Colonic mucosa (tissue), 4 donors: ENCODE measurements at places on chromosomes 2 and 18.

DNA sequence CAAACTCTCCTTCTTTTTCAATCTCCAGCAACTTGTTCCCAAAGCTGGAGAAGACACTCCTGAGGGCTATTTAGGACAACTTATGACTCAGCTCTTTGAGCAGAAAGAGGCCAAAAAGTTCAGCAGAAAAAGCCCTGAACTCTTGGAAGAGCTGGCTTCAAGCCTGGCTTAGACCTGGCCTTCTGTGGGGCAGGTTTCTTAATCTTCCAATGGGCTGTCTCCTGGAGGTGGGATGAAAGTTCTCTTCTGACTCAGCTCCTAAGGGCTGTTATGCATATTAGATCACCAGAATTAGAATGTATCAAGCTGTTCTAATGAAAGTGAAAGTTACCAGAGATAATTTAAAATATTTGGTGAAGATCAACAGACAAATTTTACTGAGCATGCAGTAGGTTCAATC lies 129.4 kb downstream of the RAD51AP2 start:
- DNase-seq, result no peak

GRCh38 chr2:644871-645270 lies 32.3 kb downstream of the TMEM18 start:
- DNase-seq, result no peak

DNA sequence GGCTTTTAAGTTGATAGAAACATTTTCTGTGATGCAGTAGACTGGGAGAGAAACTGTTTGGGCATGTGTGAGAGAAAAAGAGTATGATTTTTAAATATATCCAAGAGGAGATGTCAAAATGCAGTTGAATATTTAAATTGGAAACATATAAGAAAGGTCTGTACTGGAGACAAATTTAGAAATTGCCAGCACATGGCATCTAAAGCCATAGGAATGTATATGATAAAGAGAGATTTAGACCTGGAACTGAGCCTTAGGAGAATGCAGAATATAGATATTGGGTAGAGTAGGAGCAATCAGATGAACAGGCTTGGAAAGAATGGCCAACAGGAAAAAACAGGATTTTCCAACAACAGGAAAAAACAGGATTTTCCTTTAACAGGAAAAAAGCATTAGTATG lies 680.8 kb downstream of the MBD2 start:
- no peak for DNase-seq

GRCh38 chr2:174335254-174335987 lies 667 bp downstream of the SP9 start:
- no peak for DNase-seq

- no peak for DNase-seq
Measured at GRCh38 chr18:59478591-59478990, 119.5 kb upstream of the LMAN1 start.

GRCh38 chr2:120612931-120613330 lies 122.7 kb upstream of the GLI2 start:
- no peak for DNase-seq

DNA sequence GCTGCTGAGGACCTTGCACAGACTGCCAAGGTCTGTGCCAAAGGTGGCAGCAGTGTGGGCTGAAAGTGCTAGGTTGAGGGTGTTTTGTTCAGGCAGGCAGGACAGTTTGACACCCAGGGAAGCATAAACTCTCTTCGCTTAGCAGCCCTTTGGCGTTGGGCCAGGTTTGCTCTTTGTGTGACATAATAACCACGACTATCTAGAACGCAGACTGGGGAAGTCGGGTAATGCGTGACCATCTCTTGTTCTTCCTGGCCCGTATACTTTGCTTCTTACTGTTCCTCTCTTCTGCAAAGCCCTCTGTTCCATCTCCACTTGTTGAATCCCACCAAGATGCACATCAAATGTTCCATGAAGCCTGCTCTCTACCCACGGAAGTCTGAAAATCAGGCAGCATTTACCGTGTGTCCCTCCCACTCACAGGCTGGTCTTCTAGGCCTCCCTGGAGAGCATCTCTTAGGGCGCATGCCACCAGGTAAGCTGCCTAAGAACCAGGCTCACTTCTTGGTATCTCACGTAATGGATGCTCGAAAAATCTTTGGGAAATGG lies 96.7 kb upstream of the LMAN1 start:
- no peak for DNase-seq

GRCh38 chr2:43566461-43566729 lies 29.4 kb downstream of the THADA start:
- no peak for DNase-seq

DNA sequence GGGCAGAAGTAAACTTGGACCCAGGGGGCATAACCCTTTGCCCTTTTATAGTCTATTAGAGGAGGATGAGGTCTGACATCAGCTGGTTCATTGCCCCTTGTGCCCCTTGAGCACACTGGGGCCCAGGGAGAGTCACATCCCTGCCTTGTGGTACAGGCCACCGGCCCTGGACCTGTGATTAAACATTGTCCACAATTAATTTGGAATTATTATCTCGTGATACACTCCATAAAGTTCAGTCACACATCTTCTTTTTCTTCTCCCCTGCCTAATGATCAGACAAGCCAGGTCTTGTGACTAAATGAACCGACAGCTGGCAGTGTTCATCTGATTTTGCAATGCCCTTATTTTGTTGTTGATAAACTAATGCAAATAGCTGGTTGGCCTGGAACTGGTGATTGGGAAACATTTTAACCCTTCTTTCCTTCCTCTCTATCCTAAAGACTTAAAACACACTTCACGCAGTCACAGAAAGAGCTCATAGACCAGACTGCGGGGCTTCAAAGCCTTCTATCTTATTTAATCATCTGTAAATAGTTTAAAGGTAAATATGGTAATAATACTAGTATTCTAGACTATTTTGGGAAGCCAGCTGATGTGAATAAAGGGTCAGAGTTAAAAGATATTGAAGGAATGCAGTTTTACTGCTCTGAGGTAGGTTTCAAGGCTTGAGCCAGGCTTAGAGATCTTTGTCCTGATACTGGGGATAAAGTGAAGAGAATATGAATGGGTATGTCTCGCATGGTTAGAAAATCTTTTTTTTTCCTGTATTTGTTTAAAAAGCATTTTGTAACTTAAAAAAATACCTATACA lies 13.4 kb downstream of the IL1R1 start:
- no peak for DNase-seq

DNA sequence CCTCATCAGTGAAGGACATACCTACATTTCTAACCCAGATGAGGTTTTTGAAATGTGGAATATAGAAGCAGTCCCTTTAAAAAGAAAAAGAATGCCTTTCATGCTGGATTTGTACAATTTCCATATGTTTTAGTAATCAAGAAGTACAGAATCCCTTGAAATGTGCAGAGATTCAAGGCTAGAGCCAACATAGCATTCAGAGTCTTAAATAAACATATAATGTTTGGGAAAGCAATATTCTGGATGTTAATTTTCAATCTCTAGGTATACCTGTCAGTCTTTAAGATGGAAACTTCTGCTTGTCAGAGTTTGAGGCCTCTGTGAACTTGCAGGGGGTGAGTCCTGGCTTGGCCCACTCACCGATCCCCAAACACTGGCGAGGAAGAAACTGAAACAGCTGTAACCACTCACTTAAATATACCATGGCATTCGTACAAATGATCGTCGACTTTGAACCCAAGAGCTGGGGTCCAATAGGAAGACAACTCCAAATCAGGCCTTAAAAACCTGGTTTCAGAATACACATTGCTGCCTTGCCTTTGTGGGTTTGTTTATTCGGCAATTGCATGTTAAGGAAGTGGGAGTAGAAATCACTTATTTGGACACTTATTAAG lies 132.8 kb upstream of the NCK2 start:
- DNase-seq, result peak; percentile 43

DNA sequence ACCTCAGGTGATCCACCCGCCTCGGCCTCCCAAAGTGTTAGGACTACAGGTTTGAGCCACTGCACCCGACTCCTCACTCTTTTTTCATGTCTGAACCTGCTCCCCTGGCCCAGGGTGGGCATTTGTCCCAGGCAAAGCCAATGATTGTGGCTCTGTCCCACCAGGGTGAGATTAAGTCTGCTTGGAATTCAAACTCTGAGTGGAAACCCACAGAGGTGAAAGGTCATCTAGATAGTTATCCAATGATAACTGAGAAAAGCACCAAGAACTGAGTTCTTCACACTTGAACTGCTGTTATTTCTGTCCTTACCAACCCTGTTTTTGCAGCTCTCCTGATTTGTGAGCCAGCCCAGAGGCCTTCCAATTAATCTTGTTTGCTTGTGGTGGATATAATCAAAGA lies 62.4 kb upstream of the ACVR1 start:
- peak; percentile 18 for DNase-seq
